ENCODE measurements at places on chromosomes 3 and 15.

DNA sequence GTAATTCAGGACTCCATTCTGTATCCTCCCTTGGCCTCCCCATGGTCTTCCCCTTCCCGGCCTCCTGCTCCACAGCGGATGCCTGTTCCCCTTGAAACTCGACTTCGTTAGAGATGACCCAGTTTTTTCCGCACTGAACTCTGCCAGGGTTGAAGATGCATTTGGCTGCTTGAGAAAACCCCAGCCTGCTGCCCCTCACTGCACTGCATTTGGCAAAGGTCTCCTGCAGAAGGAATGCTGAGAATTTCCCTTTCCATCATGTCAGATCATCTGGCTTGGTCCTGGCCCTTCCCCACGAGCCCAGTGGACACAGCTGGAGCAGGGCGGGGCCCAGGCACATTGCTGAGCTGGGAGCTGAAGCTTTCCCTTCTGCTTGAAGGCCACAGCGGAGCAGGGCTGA is 37.6 kb upstream of the RGMA start:
- no peak for DNase-seq

GRCh38 chr3:172595664-172596393 is 72.6 kb upstream of the TNFSF10 start:
- peak; percentile 71 for DNase-seq

DNA sequence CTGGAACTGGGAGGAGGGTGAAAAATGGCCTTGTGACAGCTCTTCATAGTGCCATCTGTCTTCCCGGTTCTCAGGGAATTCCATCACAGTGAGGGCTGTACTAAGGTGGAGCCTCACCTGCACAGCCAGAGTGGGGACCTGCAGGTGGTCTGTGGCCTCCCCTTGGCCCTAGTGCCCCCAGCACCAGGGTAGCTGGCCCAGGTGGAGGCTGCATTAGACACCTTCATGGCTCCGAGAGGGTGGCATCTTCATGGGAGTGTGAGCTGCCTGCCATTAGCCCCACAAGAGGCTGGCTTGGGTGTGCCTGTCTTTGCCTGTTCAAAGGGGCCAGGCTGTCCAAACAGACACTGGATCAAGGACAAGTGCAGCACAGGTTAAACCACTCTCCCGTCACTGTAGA is 95.5 kb upstream of the PRR23E start:
- DNase-seq: no peak

DNA sequence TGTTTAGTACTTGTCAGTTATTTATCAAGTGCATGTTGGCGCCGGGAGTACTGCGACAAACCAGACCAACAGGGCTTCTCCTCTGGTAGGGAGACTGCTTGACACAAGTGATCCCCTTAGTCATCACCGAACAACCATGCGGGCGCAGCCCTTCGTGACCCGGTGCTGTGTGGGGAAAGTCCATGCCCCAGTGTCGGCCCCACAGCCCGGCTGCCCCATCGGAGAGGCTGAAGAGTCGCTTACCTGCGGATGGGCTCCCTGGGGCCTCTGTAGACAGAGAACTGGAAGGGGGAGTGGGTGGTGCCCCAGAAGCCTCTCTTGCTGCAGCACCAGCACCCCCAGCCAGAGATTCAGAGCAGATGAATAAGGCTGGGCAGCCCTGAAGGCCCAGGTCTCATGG is 90.3 kb upstream of the PRR23E start:
- DNase-seq: no peak

DNA sequence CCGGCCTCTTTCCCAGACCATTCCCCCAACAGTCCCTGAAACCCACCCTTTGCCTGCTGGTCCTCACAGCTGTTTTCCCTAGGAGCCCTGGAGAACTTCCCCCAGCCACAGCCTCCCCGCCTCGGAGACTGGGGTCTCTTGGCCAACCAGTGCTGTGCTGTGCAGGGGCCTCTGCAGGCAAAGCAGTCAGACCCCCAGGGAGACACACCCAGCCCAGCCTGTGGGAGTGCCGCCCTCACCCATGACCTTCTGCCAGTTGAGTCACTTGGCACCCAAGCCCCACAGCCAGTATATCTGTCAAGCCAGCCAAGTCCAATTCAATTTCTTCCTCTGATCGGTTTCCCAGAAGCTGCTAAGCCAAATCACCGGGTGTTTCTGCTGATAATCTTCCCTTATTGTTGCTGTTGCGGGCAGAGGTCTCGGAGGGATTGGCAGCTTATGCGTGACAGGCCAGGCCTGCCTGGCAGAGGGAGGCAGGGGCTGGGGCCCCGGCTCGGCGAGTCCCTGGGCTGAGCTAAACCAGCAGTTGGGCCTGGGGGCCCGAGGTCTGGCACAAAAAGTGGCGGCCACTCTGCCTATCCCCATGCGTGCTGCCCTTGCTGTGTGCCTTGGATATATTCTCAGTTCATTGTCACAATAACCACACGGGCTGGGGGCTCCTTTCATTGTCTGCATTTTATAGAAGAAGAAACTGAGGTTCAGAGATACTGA is 65.6 kb upstream of the SLC6A1 start:
- DNase-seq: no peak

DNA sequence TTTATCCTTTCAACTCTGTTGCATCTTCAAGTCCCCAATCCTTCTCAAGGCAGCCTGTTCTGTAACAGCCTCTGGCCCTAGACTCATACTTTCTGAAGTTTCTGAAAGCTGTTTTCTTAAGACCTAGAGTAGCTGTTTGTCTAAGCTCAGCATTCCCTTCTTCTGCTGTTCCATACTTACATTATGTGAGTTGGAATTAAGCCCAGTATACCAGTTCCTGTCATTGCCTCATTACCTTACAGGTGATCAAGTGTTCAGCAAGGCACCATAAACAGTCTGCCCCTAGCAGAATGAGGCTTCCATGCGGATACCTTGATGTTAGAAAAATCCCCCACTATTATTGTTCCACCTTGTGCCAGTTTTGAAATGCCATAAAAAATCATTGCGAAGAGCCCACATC is 180.6 kb downstream of the PLCL2 start:
- DNase-seq: no peak

All from GM10248 (cell line).